ENCODE measurements at places on chromosomes 4 and X. TPM values are rescaled to one million over a fixed set of nuclear protein-coding genes. Genes with fewer than 3 reads are reported as not detected.

HAND2 gene
- 0.36 TPM for total RNA-seq

DUX4 gene
- not detected for total RNA-seq

SOWAHB gene
- not detected for total RNA-seq

BEND2 gene
- total RNA-seq: not detected

CITED1 gene
- 0.12 TPM for total RNA-seq

MAGEE2 gene
- 0.12 TPM for total RNA-seq

POF1B gene
- total RNA-seq: not detected

USP11 gene
- total RNA-seq: 36.4 TPM

RGN gene
- 0.10 TPM for total RNA-seq

HHIP gene
- total RNA-seq: 0.96 TPM

PCDH11X gene
- total RNA-seq: not detected

NLGN3 gene
- total RNA-seq: 0.10 TPM

PAGE2B gene
- total RNA-seq: 0.78 TPM

CXCL5 gene
- total RNA-seq: 2.7 TPM

MAGEA12 gene
- total RNA-seq: 93.6 TPM

SPIN4 gene
- total RNA-seq: 23.6 TPM

NWD2 gene
- total RNA-seq: not detected

MMRN1 gene
- not detected for total RNA-seq

SERTM2 gene
- total RNA-seq: not detected

CLNK gene
- total RNA-seq: not detected

FAT1 gene
- 111 TPM for total RNA-seq

GPR143 gene
- 4.3 TPM for total RNA-seq

SAGE1 gene
- 0.10 TPM for total RNA-seq

WDR1 gene
- total RNA-seq: 180 TPM

TLR2 gene
- total RNA-seq: 11.3 TPM

SPINK2 gene
- total RNA-seq: not detected

KIF4A gene
- 58.6 TPM for total RNA-seq

RADX gene
- 2.4 TPM for total RNA-seq

CT45A5 gene
- 0.29 TPM for total RNA-seq

ENAM gene
- total RNA-seq: not detected

ARFIP1 gene
- total RNA-seq: 39.7 TPM

UCP1 gene
- total RNA-seq: not detected

CC2D2A gene
- total RNA-seq: 17.7 TPM

SPANXA2 gene
- total RNA-seq: 75.6 TPM

MGARP gene
- 0.68 TPM for total RNA-seq

ZDHHC15 gene
- total RNA-seq: 0.88 TPM

USP9X gene
- total RNA-seq: 78.3 TPM

FHIP1A gene
- total RNA-seq: 0.36 TPM

DKK2 gene
- total RNA-seq: 5.1 TPM

CHIC1 gene
- 11.2 TPM for total RNA-seq

TRMT2B gene
- 12.7 TPM for total RNA-seq

SLC6A14 gene
- not detected for total RNA-seq

Measured in RPMI7951 (cell line).